Naive thymus-derived CD8-positive, alpha-beta T cell (primary cell): ENCODE measurements at places on chromosomes 3 and 15.

- no peak for DNase-seq
Measured at GRCh38 chr15:101617390-101617965, 34.7 kb downstream of the TM2D3 start.

DNA sequence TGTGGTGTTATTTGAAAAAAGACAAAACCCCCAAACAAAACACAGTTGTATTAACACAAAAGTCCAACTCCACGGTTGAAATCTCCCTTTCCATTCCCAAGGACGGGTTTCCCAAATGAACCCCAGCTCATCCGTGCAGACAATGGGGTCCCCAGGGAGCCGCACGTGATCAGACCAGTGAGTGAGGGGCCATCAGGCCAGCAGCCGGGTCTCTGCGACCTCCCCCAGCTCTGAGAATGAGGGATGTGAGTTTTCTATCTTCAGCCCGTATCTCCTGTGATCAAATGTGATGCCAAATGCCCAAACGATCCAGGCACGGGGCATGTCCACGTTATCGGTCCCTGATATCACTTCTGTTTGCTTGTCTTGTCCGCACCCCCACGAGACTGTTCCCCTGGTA is 138.0 kb downstream of the OPA1 start:
- no peak for DNase-seq

GRCh38 chr15:70362886-70363285 is 265.2 kb upstream of the TLE3 start:
- no peak for DNase-seq

DNA sequence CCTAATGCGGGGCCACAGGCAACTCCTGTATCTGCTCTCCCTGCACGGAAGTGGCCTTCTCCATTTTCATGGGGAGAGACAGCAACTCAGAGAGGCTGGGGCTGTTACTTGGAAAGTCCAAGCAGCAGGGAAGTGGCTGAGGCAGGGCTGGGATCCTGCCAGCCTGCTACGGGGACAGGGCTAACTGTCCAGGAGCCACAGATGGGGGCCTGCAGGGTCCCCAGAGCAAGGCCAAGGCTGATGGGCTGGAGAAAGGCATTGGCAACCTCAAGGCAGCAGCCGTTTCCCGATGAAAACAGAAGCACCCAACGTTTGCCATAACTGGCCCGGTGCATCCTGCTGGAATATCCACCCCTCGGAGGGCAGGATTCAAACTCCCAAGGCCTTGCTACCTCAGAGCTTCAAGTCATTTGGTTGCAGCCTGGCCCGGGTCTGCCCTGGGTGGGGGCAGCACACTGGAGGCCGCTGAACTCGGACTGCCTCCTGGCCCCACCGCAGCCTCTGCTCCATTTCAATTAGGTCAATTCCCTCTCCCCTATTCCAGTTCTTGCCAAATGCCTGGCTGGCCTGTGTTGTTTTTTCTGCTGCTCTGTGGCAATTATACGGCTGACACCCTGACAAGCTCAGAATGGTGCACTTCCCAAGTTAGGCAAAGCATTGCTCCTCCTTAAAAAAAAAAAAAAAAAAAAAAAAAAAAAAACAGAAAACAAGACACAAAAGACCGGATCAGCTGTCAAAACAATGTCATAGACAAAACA is 143.5 kb downstream of the NUP210 start:
- DNase-seq = no peak

DNA sequence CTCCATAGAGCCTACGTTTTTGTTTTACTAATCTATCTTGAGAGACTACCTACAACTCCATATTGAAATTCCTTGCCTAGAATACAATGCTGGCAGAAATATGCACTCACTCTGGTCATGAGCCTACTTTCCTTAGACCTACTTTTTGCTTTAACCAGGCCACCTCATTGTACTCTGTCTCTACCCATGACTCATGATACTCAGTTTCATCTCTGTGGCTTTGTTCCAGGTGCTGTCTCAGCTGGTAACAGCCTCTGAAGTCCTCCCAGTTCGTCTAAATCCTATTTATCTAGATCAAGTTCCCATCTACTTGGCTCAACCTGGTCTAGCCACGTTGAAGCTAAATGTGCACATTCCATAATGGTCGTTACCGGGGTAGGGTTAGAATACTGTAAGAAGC is 536.4 kb downstream of the RSL24D1 start:
- DNase-seq = no peak

- DNase-seq = no peak
Measured at GRCh38 chr15:33354411-33354810, 43.6 kb downstream of the RYR3 start.

DNA sequence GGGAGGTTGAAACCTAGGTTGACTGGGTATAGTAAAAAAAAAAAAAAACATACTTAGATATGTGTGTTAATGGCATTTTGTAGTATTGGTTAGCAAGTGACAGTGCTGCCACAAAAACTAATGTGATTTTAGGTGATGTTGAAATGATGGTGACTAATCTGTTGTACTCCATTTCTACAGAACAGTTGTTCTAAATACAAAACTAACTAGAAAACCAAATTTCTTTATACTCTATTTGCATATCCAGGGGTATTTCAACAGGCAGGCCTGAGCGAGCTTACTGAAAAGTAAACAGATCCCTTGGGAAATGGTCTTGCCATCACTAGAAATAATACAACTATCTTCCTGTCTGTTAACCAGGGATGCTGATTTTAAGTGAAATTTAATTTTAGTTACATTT is 20.5 kb downstream of the TSC22D2 start:
- no peak for DNase-seq

GRCh38 chr15:89293012-89293411 is 41.6 kb downstream of the POLG start:
- no peak for DNase-seq

DNA sequence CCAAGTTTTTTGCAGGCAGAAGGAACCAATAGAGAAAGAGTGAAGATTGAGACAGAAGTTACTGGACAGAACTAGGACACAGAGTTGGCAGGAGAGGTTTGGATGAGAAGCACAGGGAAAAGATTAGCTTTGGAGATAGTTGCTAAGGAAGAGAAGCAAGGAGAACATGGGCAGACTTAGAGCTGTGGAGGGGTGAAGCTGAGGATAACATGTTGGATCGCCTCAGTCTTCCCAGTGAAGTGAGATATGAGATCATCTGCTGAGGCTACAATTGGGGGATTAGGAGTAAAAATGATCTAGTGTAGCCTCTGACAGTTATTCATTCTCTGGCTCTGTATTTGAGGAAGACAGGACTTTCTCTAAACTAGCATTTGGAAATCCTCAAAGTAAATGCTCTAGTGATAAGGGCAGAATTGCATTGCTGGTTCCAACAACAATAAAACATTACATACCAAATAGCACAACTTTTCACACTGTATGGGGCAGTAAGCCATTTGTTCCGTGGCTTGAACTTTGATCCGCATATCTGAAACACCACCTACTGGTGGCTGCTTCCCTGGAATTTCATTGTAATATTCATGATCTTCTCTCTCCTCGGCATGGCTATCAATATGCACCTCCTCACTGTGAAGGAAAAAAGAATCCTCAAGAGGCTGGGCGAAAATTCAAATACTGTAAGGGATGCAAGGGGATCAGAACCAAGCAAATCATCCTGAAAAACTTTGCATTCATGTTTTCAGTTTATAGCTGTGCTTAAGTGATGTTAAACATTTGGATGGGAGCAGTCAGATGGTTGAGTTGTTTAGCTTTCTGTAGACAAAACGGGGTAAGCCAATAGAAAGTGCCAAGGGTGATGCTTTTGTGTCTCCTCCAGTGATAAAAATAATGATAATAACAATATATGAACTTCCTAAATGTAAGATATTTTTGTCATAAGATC is 22.2 kb upstream of the EID1 start:
- DNase-seq = no peak

- no peak for DNase-seq
Measured at GRCh38 chr3:85796140-85796539, 837.4 kb downstream of the CADM2 start.

DNA sequence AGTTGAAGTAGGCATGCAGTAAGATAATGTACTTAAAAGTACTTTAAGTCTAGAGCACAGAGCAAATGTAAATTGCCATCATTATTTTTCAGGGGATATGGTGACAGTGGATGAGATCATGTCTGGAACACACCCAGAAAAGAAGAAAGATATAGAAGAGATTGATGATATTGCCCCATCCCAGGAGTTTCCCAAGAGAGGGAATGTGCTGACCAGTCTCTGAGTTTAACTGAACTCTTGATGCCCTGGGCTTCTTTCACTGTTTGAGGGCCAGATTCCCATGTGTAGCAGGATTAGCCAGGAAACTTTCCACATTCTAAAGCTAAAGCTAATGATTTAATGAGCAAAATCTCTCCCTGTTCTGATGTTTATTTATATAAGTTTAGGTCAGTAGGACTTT is 366.8 kb upstream of the UMPS start:
- DNase-seq = no peak

DNA sequence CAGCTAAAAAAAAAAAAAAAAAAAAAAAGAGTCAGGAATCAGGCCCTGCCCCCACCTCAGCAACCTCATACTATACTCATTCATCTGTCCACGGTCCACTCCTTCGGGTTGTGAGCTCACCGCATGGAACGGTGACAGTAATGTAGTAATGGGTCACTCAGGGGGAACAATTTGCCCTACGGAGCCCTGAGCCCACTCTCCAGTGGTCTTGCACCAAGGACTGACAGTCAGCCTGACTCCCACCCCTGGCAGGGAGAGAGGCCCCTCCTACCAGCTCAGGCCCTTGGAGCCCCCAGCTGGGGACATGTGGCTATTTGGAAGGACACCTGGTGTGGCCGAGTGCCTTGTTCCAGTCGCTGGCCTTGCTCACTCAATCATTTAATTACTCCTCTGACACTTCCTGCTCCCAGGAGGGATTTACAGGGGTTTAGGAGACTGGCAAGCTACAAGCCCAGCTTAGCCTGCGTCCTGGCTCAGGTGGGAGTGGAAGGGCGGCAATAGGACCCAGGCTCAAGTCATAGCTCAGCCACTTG is 19.9 kb upstream of the CACNA2D2 start:
- DNase-seq = no peak

- DNase-seq = no peak
Measured at GRCh38 chr3:151919446-151919845, 46.0 kb downstream of the SUCNR1 start.

DNA sequence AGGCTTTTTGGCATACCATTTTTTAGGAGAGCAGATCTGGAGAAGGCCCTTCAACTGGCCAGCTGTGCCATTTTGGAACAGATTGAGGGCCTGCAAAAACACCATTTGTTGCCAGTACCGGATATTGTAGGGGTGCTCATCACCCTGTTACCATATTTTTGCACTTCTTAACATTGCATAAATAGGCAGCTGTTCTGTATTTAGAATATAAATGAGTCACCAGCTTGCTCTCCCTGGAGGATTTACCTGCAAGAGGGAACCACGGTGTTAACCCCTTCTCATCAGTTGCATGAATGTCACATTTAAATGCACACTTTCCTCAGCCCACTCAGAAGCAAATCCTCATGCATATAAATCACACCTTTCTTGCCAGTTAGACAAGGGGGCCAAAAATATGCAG is 435.6 kb downstream of the ROBO2 start:
- no peak for DNase-seq

- DNase-seq = no peak
Measured at GRCh38 chr3:127775398-127776109, 46.8 kb downstream of the MGLL start.

DNA sequence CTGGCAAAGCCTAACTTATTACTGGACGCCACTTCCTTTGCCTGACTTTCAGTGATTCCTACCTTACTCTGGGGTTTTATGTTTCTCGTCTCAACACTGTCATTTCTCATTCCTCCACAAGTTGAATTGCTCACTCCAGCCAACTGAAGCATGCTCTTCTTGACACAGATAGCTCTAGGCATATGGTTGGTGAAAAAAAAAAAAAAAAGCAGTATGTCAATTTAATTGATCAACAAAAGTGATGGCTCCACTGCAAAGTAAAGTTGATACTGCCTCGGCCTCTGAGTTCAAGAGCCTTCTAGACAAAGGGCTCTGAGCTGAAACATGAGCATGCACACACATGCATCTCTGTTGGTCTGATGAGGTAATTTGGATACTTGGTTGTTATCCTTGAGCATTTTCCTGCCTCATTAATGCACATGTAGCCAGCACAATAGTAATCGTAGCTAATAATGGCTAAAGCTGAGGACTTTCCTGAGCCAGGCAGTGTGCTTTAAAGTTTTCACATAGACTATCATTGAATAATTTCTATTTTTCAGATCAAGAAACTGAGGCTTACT is 21.4 kb upstream of the UBE2Q2 start:
- no peak for DNase-seq

DNA sequence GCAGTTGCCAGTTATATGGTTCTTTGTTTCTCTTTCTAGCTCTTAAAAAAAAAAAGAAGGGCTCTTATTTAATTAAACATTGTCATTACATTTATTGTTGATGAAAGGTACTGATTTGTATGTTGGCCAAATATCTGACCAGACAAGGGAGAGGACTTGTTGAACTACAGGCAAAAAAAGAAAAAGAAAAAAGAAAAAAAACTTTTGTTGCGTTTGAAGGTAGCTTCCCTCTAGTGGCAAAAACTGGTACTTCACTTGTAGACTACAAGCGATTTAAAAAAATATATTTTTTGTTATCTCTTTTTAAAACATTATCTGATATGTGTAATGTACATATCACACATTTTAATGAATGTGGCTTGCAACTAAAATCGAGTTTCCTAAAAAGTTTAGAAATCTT is 280.6 kb downstream of the ROBO2 start:
- DNase-seq = no peak

DNA sequence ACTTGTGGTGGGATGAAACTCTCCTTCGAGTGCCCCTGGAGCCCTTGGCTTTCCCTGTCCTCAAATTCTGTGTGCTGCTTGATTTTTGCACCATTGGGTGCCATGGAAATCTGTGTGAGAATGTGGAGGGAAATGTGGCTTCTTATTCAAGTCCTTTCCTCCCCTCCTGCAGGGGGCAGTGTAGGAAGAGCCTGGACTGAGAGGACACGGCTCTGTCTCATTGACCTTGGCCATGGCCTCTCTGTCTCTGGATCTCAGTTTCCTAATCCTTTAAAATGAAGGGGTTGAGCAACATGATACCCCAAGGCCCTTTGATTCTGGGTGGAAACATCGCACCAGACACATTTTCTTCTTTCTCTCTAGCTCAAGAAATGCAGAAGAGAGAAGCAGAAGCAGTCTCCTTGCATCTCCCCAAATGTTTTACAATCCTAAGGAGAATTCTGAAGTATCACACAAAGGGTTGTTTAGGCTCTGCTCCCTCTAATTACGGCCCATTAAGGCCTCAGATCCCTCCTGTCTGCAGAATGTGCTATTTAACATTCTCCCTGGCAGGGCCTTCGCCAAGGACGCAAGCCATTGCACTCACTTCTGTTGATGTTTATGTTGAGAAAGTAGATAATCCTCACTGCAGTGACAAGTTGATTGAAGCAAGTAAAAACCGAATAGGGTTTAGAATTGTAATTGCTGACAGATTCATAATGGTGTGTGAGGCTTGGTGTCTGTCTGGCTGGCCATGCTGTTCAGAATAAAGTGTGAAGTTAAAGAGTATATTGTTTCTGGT is 169.1 kb downstream of the TPRG1 start:
- no peak for DNase-seq
